ENCODE measurements at places on chromosomes 13 and 19. TPM values are rescaled to one million over a fixed set of nuclear protein-coding genes. Genes with fewer than 3 reads are reported as not detected.

The ZNF626 gene
- total RNA-seq, result 3.6 TPM

DNA sequence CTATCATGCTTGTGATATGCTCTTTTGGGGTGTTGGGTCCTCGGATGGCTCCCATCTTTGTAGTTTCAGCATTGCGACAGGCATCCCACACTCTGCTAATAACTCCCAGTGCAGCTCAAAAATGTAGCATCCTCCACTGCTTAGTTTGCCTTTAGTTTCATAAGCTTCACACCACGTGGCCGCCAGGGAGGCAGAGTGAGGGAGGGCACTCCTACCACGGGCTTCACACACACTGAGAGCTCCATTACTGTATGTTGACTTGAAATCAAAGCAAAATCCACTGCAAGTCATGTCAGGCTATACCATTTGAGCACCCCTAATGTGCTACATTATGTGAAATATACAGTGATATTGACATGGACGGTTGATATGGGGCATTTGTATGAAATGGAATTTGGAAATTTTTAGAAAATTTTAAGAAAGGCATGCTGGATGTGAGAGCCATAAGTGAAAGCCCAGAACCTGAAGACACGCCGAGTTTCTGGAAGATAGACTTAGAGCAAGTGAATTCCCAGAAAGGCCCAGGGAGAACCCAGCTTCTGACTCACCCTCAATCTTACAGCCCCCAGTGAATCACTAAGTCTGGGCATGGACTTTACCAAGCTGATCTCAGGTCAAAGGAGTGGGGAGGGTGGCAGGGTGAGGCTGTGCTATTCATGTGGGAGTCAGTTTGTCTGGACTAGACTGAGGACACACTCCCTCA is 94.1 kb downstream of the HSPH1 start:
- DNase-seq, result no peak
- no peaks in the 10 kb centered on the region for H3K36me3 ChIP-seq
- no peaks in the 10 kb centered on the region for H3K27me3 ChIP-seq
- H3K4me1 ChIP-seq, result no peaks in the 10 kb centered on the region
- H3K27ac ChIP-seq, result no peak overlapping the region

GRCh38 chr13:27137759-27138158 is 33.9 kb downstream of the USP12 start:
- no peak for DNase-seq
- H3K27ac ChIP-seq, result no peak overlapping the region
- H3K27me3 ChIP-seq, result no peaks in the 10 kb centered on the region
- H3K4me3 ChIP-seq, result no peak overlapping the region

- H3K36me3 ChIP-seq, result no peaks in the 10 kb centered on the region
- H3K27me3 ChIP-seq, result peaks cover 14% of the 10 kb centered on the region
- no peak overlapping the region for H3K4me3 ChIP-seq
- no peaks in the 10 kb centered on the region for H3K4me1 ChIP-seq
Observed at GRCh38 chr19:46537136-46538097, 41.8 kb upstream of the PNMA8B start.

The KASH5 gene
- total RNA-seq, result 0.39 TPM

DNA sequence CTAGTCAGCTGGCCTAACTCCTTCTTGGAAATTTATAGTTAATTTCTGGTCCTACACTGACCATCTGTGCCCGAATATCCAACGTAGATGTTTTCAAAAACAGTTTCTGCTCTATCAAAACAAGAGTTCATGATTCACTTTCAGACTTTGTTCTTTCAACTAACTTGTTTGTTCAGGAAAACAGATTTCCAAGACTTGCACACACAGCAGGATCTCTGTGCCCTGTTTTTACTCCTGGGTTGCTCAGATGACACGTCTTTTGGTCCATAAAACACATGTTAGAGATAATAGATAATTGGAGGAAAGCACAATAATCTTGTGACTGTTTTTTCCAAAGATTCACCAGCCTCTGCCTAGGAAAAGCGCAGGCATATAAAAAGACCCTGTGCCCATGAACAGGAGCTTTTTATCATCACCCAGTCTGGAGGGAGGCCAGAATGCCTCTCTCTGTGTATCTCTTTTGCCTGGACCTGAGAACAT is 218.0 kb downstream of the IRS2 start:
- no peaks in the 10 kb centered on the region for H3K4me1 ChIP-seq
- H3K36me3 ChIP-seq, result no peaks in the 10 kb centered on the region

DNA sequence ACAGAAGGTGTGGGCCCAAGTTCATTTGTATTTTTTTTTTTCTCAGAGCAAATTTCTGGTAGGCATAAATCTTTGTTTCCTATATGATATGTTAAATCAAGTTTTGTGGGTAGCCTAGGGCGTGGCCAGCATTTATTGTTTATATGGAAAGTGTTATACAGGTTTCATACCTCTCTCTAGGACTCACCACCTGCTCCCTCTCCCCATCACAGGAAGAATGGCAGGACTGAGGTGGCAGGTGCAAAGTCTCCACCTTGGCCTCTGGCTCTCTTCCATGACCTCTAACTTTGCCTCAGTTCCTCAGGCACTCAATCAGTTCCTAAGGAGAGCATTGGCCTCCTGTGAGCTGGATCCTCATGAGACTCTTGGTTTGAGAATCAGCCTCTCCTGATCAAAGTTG is 172.3 kb upstream of the TSC22D1 start:
- no peak overlapping the region for H3K4me3 ChIP-seq
- H3K27me3 ChIP-seq, result no peaks in the 10 kb centered on the region
- H3K27ac ChIP-seq, result no peak overlapping the region
- H3K36me3 ChIP-seq, result no peaks in the 10 kb centered on the region

DNA sequence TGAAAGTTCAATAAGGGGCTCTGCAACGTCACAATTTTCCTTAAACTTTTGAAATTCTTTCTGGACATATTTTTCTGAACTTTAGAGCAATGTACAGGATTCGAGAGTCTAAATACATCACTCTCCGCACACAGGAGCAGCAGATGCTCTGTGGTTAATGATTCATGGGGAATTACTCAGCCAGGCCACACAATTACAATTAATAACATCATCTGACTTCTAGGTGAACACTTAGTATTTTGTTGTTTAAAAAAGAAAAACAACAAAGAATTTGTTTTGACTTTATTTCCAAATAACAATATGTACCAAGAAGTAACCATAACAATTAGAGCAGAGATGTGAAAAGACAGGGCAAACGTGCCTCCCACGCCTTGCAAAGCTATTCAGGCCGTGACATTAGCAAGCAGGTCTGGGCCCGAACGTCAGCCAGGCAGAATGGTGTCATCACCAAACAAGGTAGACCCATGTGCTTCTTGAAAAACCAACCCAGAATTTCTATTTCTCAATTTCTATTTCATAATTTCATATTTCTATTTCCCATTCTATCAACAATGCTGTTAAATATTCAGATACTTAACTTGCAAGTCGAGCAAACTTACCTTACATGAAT is 236.3 kb downstream of the COL4A1 start:
- H3K27ac ChIP-seq, result no peak overlapping the region
- peaks cover 8% of the 10 kb centered on the region for H3K4me1 ChIP-seq
- no peaks in the 10 kb centered on the region for H3K27me3 ChIP-seq
- H3K36me3 ChIP-seq, result no peaks in the 10 kb centered on the region
- no peak overlapping the region for H3K4me3 ChIP-seq
- no peak for DNase-seq

The OR7C1 gene
- not detected for total RNA-seq

GRCh38 chr13:72004246-72004645 is 137.2 kb upstream of the DACH1 start:
- no peak for DNase-seq
- no peaks in the 10 kb centered on the region for H3K36me3 ChIP-seq
- H3K4me3 ChIP-seq, result no peak overlapping the region
- no peaks in the 10 kb centered on the region for H3K27me3 ChIP-seq

DNA sequence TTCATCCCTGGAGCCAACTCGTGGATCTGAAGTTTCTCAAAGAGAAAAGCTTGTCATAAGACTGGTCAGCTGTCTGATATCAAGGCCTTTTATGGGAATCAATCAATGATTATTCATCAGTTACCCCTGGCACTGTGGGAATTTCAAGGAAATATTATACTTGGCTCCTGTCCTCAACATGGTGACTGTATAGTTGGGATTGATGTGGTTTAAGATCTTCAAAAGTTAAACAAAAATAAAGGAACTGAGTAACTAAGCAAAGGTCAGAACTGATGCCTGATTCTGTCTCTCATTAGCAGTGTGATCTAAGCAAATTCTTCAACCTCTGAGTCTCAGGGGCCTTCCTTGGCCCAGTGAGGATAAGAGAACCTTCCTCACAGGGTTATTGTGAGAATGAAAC is 22.2 kb upstream of the SERPINE3 start:
- no peaks in the 10 kb centered on the region for H3K4me1 ChIP-seq
- no peaks in the 10 kb centered on the region for H3K36me3 ChIP-seq
- H3K27me3 ChIP-seq, result peaks cover 20% of the 10 kb centered on the region
- no peak for DNase-seq
- H3K27ac ChIP-seq, result no peak overlapping the region

The TNFSF11 gene
- total RNA-seq, result not detected

DNA sequence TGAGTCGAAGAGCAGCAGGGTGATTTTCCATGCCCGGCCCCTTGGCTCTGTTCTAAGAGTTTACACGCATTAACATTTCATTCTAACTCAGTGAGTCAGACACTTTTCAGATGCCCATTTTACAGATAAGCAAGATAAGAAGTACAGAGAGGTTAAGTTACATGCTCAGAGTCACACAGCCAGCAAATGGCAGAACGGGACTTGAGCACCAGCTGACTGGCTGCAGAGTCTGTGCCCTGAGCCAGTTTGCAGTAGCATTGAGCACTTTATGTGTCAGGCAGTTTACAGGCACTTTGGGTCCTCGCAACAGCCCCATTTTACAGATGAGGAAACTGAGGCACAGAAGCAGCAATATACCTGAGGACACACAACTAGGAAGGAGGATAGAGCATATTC is 19.0 kb downstream of the CCDC8 start:
- no peaks in the 10 kb centered on the region for H3K4me1 ChIP-seq
- no peak overlapping the region for H3K27ac ChIP-seq
- no peak overlapping the region for H3K4me3 ChIP-seq
- H3K27me3 ChIP-seq, result 0 out of 2 replicates have a peak, but pooled peaks cover 3% of the 10 kb centered on the region

The CEACAM19 gene
- 8.0 TPM for total RNA-seq

The FCAR gene
- total RNA-seq, result not detected

DNA sequence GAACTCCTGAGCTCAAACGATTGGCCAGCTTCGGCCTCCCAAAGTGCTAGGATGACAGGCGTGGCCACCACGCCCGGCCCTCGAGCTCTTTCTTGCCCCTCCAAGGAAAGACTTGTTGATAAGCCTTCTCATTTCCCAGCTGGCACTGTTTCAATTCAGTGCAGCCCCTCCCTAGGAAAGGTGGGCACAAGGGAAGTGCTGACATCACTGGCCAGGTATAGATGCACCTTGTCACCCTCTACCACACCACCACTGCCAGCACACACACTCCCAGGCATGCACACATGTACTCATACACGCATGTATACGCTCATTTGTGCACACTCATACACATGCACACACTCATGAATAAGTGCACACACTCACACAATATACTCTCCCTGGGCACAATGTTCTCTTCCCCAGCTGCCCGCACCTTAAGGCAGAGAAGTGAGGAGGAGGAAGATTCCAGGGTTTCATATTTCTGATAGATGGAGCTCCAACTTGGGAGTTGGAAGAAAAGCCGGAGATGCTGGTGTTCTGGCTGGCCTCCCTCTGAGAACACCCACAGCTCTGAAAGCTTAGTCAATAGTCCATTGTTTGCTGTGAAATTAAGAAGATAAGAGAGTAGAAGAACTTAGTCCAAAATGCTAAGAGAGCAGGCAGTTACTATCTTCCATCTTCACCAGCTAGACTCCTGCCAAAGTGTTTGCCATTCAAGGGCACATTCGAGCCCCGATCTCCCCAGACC is 196.7 kb downstream of the FOXO1 start:
- H3K27me3 ChIP-seq, result no peaks in the 10 kb centered on the region
- no peaks in the 10 kb centered on the region for H3K4me1 ChIP-seq
- DNase-seq, result no peak
- H3K36me3 ChIP-seq, result no peaks in the 10 kb centered on the region
- no peak overlapping the region for H3K4me3 ChIP-seq

GRCh38 chr19:51282335-51282734 is 29.1 kb upstream of the IGLON5 start:
- H3K36me3 ChIP-seq, result no peaks in the 10 kb centered on the region
- no peak overlapping the region for H3K27ac ChIP-seq
- no peak overlapping the region for H3K4me3 ChIP-seq

The ZNF534 gene
- not detected for total RNA-seq

DNA sequence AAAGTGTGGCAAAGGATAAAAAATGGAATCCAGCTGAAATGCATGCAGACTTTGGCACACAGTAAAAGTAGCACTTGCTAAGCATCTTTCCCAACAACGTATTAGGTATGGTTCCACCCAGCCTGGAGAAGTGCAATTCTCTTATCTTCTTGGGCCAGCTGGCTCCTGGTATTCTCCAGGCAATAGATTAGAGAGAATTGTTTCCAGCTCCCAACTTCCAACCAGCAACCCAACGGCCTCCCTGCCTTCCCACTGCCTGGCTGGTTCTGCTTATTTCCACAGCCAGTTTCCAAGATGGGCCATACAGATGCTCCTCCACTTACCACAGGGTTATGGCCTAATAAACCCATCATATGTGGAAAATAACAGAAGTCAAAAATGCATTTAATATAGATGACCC is 133.4 kb downstream of the OXGR1 start:
- no peak overlapping the region for H3K27ac ChIP-seq
- H3K4me3 ChIP-seq, result no peak overlapping the region
- H3K36me3 ChIP-seq, result no peaks in the 10 kb centered on the region
- no peaks in the 10 kb centered on the region for H3K4me1 ChIP-seq

The FFAR3 gene
- not detected for total RNA-seq

GRCh38 chr13:113559061-113559460 is 25.5 kb upstream of the TFDP1 start:
- H3K27ac ChIP-seq, result no peak overlapping the region
- no peaks in the 10 kb centered on the region for H3K27me3 ChIP-seq
- H3K4me3 ChIP-seq, result no peak overlapping the region
- DNase-seq, result no peak

The C5AR1 gene
- 8.5 TPM for total RNA-seq

- H3K36me3 ChIP-seq, result peaks cover 16% of the 10 kb centered on the region
- peaks cover 10% of the 10 kb centered on the region for H3K4me1 ChIP-seq
- no peak overlapping the region for H3K4me3 ChIP-seq
- DNase-seq, result no peak
Observed at GRCh38 chr19:34957830-34958751, 5.9 kb downstream of the ZNF792 start.

- H3K4me3 ChIP-seq, result no peak overlapping the region
- H3K27me3 ChIP-seq, result no peaks in the 10 kb centered on the region
- H3K4me1 ChIP-seq, result peaks cover 39% of the 10 kb centered on the region
Observed at GRCh38 chr19:43767316-43767715, 12.6 kb upstream of the SMG9 start.

The CEACAM8 gene
- total RNA-seq, result not detected

The RGCC gene
- 4.8 TPM for total RNA-seq

- H3K27ac ChIP-seq, result no peak overlapping the region
- peaks cover 98% of the 10 kb centered on the region for H3K27me3 ChIP-seq
- DNase-seq, result no peak
Observed at GRCh38 chr19:33683881-33684537, 62.3 kb downstream of the CHST8 start.

- no peaks in the 10 kb centered on the region for H3K27me3 ChIP-seq
- no peak for DNase-seq
- H3K4me1 ChIP-seq, result no peaks in the 10 kb centered on the region
- no peak overlapping the region for H3K4me3 ChIP-seq
- no peaks in the 10 kb centered on the region for H3K36me3 ChIP-seq
- H3K27ac ChIP-seq, result no peak overlapping the region
Observed at GRCh38 chr19:4295972-4296771, 6.0 kb downstream of the TMIGD2 start.

GRCh38 chr19:16330368-16330801 is 5.8 kb downstream of the KLF2 start:
- H3K27ac ChIP-seq, result peak overlapping the region; percentile 50
- H3K4me3 ChIP-seq, result no peak overlapping the region
- peaks cover 13% of the 10 kb centered on the region for H3K4me1 ChIP-seq
- H3K27me3 ChIP-seq, result no peaks in the 10 kb centered on the region
- H3K36me3 ChIP-seq, result no peaks in the 10 kb centered on the region
- DNase-seq, result peak; percentile 92

All from PC-9 (cell line).